ENCODE measurements at places on chromosomes 1 and 21.

DNA sequence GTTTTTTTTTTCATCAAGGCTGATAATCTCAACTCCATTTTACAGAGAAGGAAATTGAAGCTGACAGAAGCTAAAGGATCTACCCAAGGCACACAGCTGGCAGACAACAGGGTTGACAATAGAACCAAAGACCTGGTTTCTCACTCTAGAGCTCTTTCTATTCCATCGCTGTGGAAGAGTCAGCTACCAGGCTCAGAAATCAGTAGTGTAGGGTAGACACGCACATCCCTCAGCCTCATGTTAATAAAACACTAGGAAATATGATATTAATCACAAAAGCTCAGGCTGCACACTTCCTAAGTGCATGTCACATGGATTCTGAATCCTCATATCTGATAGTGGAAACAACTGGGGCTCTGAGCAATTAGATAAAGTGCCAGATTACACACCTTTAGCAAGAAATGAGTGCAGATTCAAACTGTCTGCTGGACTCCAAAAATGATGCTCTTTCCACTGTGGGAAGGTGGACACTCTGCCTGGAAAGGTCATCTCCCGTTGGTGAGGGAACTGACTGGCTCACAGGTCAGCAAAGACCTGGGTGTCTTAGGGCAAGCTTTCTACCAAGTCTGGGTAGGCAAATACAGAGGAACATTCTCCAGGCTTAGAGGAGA, 139.1 kb downstream of the TGFBR3 start:
- no peak for DNase-seq

GRCh38 chr1:64437453-64437852, 32.5 kb upstream of the CACHD1 start:
- no peak for DNase-seq

GRCh38 chr1:201147396-201148015, 6.8 kb downstream of the TMEM9 start:
- no peak for DNase-seq

DNA sequence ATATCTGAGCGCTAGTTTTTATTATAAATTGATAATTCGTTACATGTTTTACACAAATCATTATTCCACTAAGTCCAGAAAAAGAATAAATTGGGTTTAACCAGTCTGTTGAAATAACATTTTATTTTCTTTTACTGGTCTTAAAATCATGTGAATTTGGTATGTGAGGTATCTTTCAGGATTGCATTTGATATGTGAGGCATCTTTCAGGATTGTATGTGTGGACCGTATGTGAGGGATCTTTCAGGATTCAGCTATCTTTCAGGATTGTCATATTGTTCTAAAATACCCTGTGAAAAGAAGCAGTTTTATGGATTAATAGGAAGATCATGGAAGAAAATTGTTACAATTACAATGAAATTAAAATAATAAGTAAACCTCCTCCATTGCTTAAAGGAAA, 42.9 kb downstream of the USP25 start:
- no peak for DNase-seq

DNA sequence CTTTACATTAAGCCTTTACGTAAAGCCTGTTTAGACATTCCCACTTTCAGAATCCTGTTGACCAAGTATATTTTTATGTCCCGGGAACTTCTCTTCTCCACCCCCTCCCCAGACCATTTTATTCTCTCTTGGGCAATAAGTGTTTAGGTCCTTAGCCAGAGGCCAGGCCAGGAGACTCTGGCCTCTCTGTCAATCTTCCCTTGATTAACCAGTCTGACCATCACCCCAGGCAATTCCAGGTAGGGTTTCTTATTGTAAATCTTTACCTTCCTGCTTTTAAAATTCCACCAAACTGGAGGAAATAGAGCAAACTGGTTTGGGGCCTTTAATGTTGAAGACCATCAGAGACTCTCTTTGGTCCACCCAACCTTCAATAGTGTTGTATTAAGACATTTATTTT, 12.2 kb upstream of the IFI6 start:
- DNase-seq, result no peak

GRCh38 chr1:223135176-223135942, 7.7 kb downstream of the TLR5 start:
- DNase-seq, result no peak

DNA sequence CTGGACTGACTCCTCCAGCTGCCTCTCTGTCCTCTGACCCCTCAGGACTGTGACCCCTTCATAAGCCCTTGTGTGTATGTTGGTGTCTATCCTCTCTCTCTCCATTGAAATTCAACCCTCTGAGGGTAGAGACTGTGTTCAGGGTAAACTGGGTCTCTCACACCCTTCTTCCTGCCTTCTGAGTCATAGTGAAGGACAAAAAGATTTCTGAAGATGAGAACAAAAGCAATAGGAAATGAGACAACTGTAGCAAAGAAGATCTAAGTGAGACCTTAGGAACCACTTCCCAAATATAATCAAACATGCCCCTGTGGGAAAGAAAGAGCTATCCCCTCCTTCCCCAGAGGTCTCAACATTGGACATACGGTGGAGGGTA, 16.9 kb downstream of the NUAK2 start:
- no peak for DNase-seq

- no peak for DNase-seq
Observed at GRCh38 chr1:156703741-156704140, 1.6 kb downstream of the CRABP2 start.

DNA sequence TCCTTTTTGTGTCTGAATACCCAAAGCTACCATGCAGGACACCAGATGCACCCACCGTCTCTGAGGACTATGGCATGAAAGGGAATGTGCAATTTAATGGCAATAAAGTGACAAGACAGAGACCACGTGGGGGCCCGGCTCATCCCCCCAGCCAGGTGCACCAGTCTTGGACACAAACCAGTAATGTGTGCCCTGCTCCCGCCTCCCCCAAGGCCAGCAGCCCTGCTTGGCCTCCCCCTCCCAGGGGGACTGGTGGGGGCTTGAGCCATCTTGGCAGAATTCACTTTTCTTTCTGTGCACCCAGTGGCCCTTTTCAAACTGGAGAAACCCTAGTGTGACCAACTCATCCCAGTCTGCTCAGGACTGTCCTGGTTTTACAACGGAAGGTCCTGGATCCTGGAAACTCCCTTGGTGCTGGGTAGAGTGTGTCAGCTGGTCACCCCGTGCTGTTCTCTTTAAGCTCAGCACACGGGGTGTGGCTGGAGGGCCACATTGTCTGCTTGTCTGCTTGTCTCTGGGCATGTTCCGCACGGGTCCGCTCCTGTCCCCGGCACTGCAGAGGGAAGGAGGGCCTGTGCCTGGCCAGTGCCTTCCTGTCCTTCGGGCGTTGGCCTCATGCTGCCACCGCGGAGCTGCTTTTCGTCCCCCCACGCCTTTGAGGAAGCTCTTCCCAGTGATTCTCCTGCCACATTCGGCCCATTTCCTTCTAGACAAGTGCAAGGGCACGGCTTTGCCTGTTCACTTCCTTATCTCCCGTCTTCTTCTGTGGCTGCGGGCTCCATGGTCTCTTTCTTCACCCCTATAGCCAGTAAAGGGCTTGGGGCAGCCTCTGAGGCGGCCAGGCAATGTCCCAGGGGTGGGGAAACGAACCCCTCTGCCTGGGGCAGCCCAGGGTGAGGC, 45.8 kb upstream of the TTC34 start:
- no peak for DNase-seq

- no peak for DNase-seq
Observed at GRCh38 chr1:113396585-113396984, 6.3 kb downstream of the MAGI3 start.

GRCh38 chr1:86324130-86324822, 71.8 kb downstream of the ODF2L start:
- DNase-seq, result no peak

GRCh38 chr1:79781261-79781660, 774.7 kb upstream of the ADGRL4 start:
- no peak for DNase-seq

- DNase-seq, result no peak
Observed at GRCh38 chr1:25515033-25515432, 28.4 kb upstream of the LDLRAP1 start.

DNA sequence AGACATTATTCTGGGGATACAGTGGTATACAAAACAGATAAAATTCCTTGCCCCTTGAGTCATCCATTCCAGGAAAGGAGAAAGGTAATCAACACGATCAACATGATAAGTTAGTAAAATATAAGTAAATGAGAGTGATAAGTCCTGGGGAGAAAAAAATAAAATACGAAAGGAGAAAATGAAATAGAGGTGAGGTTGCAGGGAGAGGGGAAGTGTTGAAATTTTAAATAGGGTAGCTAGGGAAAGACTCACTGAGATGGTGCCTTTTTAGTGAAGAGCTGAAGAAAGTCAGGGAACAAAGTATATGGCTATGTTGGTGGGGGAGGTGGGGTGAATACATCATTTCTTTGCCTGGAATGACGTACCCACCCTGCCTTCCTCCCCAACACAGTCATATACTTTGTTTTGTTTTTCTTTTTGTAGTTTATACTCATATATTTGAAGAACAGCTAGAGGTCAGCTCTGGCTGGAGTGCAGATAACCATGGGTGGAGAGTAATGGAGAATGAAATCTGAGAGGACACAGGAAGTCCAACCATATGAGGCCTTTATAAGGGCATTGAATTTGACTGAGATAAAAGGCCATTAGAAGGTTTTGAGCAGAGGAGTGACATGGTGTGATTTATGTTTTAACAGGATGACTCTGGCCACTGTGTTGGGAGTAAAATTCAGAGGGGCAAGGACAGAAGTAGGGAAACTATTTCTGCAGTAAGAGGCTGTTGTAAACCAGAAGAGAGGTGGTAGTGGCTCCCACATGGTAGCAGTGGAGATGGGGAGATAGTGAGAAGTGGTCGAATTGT, 54.8 kb downstream of the OSBPL9 start:
- no peak for DNase-seq

DNA sequence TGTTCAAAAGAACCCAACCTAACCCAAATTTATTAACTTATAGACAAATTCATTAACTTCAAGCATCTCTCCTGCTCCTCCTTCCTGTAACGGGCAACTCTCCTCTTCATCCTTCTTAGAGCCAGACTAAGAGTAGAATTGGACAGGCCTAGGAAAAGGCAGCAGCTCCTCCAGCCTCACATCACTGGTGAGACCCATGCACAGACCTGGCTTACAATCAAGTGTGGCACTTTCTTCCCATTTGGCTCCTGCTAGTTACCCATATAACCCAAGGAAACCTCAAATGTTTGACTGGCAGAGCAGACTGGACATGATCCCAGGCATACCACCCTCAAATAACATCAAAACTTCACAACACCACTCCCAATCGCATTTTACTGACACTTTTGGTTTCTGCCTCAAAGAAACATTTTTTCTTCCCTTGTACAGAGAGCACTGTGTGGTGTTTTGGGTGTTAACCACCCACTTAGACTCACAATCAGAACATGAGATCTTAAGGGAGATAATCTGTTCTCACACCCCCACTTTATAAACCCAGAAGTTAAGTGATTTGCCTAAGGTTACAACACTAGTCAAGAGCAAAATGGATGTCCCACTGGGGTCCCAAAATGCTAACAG, 101.4 kb downstream of the SIPA1L2 start:
- no peak for DNase-seq

DNA sequence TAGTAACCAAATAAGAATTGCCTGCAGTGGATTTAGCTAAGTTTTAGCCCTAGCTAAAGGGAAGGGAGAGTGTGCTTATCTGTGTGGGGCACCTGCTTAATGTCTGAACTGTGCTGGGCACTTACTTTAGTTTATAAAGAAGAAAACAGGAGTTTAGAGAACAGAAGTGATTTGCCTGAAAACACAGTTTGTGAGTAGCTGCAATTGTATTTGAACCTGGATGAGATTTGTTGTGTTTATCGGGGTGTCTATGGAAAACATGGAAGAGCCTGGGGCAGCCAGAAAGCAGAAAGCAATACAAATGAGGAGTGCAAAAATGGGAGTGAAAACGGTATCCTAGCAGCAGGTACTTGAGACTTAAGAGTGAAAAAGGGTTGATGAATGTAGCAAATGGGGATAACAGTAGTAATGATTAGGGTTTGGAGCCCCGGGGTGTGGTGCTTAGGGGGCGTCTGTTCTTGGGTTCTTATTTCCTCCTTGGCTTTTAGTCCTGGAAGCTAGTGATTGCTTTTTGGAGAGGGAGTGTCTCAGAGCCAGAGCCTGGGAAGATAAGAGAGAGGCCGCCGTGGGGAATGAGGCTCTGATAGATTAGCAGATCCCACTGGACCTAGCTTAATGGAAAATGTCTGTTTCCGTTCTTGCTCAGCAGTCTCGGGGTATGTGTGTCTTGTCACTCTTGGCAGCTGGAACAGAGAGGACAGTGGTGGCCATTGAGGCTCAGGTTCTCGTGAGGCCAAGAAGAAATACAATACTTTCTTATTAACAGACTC, 5.6 kb downstream of the PRCC start:
- no peak for DNase-seq

DNA sequence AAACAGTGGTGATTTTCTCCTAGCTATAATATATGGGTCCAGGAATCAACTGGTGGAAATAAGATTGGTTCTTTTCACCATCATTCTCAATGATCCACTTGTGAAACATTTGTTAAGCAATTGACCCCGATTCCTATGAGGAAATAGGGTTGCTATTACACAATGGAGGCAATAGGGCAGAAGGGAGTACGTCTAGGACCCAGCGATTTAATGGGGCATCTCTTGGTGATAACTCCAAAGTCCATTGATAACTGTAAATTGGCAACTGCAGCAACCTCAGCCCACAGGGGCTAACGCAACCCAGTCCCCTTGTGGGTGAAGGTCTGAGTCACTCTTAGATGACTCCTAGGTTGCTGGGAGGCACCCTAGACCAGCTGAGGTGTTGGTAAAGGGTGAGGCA, 62.5 kb upstream of the BARHL2 start:
- DNase-seq, result no peak

DNA sequence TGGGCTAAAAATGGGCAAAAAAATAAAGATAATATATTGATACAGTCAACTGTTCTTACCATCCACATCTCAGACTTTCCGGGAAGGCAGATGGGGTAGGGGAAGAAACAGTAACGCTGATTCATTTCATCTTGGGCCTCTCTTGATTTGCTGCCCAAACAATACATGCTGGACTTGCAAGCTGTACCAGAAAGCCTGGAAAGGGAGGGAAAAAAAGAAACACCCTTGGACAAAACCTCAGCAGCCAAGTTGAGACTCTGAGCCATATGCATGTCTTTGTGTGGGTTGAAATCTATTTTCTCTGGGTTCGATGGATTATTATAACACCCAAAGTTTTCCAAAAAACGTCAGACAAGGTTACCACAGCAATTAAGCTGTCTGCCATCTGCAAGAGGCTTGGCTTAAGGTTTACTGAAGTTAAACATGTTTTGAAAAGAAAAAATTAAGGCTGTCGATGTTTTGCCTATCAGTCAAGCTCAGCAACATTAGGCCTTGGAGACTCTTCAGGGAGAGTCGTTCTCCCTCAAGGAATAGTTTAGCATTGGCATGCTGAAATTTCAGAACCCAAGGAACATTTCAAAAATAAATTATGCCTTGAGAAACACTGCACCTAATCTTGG, 71.2 kb downstream of the PSMG1 start:
- no peak for DNase-seq

- DNase-seq, result peak; percentile 59
Observed at GRCh38 chr1:114758256-114758832, 560 bp upstream of the CSDE1 start.

- no peak for DNase-seq
Observed at GRCh38 chr1:225500624-225501192, 72.9 kb upstream of the LBR start.

Measured in KG1 (cell line).